Activated T-cell treated with anti-CD3 and anti-CD28 coated beads for 4 hours (primary cell): ENCODE measurements at places on chromosomes 11 and 22.

- no peak for DNase-seq
Observed at GRCh38 chr11:10823152-10823579, 14.4 kb upstream of the EIF4G2 start.

GRCh38 chr11:119403021-119403420 is 20.0 kb downstream of the THY1 start:
- no peak for DNase-seq

- DNase-seq, result no peak
Observed at GRCh38 chr22:22171357-22172218, 73.0 kb upstream of the VPREB1 start.

- no peak for DNase-seq
Observed at GRCh38 chr11:29063630-29064361, 953.0 kb downstream of the KCNA4 start.
